ENCODE measurements at places on chromosomes 7 and 10.

- DNase-seq: no peak
Observed at GRCh38 chr10:108789336-108789735, 1134.0 kb downstream of the XPNPEP1 start.

GRCh38 chr10:117005026-117005526 lies at the start of gene SHTN1:
Gene SHTN1, minus strand, starts transcription at chr10:117005187. Its CDS starts 108 bp downstream, at chr10:117005079.
- DNase-seq: no peak

DNA sequence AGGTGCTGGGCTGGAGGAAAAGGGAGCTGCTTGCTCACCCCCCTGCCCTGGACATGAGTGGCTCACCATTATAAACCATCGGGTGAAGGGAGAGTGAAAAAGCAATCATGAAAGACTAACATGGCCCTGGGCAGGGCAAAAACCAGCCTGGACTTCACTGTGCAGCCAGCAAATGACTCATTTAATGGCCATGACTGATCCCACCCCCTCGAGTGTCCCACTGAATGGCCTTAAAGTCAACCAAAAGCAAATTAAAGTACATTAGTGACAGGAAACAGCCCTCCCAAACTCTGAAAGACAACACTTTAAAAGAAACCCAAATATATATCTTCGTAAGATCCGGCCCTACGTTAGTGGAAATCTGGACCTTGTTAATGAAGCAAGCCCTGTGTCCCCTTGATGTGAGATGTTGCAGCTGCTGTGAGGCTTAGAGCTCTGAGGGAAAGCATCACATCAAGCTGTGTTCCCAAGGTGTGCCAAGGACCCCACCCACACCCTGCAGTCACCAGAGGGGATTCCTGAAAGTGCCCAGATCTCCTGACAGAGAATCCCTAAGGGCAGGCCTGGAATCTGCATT lies 31.2 kb downstream of the ADCYAP1R1 start:
- no peak for DNase-seq

GRCh38 chr7:82080254-82080927 lies 310.5 kb upstream of the HGF start:
- DNase-seq: no peak

DNA sequence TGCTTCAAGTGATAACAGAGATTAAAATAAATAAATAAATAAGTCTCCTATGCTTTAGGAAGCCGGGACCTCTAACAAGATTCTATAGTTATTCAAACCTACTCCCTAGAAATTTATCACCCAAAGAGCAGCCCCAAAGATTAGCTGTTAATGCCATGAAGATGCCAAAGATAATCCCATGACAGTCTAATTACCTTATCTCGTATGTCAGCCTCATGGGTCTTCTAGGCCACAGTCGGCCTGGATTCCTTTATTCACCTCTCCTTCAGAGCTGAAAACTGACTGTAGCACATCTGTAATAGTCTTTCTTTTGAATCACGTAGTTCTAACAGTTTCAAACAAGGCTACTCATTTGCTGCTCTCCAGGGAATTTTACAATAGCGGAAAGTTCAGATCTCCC lies 24.2 kb downstream of the COL1A2 start:
- DNase-seq: no peak

- no peak for DNase-seq
Observed at GRCh38 chr10:88111294-88111693, 247.9 kb downstream of the PTEN start.

DNA sequence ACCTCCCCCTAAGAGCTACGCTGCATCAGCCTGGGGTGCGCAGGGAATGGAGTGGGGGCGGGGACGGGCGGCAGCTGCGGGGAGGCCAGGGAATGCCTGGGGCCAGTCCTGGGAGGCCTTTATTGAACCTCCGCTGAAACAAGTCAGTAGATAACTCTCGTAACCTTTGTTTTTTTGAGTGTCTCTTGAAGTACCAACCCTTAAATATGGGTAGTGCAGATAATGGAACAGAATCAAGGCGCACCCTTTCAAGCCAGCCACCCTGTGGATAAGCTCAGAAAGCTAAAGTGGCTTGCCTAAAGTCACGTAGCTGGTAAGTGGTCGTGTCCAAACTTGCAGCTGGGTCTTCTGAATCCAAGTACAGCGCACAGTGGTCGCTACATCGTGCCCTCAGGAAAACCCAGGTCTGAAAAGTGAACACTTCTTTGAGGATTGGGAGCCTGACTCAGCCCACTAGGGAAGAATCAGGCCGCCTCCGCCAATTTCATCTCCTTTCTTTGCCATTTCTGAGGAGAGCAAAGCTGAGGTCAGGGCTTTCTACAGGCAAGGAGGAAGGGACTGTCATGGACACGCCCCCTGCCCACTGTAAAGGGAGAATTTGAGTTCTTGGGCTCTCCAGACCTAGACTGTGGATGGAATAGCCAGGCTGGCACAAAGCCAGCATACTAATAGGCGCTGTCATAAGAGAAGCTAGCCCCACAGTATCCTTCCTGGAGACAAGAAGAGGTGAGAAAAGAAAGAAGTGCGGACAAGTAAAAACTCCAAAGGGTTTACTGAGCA lies 3.2 kb upstream of the EGR2 start:
- no peak for DNase-seq

DNA sequence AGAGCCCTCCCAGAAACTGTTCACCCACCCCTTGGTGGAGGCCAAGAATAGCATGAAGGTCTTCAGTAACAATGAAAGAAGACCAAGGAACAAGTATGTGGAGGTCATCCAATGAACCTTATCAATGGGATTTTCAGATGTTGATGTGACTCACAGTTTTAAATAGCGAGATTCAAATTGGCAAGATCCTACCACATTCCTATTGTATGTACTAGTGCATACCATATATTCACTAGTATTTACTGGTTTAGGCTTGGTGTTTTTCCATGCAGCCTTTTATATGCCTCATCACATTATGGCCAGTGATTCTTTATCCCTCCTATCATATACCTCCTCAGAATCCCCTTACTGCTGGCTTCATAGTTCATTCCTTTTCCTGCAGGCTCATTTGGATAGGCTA lies 54.4 kb downstream of the ITGB8 start:
- DNase-seq: no peak

DNA sequence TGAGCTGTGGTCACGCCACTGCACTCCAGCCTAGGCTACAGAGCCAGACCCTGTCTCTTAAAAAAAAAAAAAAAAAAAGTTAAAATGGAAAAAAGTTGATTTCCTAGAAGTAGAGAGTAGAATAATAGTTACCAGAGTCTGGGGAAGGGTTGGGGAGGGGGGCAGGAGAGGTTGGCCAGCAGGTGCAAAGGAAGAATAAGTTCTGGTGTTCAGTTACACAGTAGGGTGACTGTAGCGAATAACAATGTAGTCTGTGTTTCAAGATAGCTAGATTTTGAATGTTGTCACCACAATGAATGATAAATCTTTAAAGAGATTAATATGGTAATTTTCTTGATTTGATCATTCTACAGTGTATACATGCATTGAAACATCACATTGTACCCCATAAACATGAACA lies 142.9 kb downstream of the NRF1 start:
- no peak for DNase-seq

- DNase-seq: no peak
Observed at GRCh38 chr7:28613262-28613661, 200.9 kb downstream of the CREB5 start.

DNA sequence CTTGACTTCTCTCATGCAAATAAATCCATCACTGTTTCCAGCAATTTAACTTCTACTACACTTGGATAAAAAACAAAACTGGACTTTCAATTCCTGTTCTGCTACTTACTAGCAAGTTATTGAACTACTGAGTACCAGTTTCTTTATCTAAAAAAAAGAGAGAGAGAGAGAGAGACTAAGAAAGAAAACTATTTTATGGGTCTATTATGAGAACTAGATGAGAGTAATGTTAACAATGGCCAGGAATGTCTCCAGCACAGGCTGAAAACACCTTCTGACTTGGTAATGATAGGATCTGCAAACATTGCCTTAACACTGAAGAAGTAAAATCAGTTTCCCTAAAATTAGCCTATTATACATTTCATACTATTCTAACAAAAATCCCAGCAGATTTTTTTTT lies 5.2 kb downstream of the TSPAN12 start:
- no peak for DNase-seq

GRCh38 chr7:38105874-38106483 lies 72.1 kb upstream of the STARD3NL start:
- no peak for DNase-seq

- DNase-seq: no peak
Observed at GRCh38 chr10:43901302-43901701, 252.6 kb upstream of the ZNF32 start.

- no peak for DNase-seq
Observed at GRCh38 chr10:84329986-84330651, 1.7 kb downstream of the CCSER2 start.

DNA sequence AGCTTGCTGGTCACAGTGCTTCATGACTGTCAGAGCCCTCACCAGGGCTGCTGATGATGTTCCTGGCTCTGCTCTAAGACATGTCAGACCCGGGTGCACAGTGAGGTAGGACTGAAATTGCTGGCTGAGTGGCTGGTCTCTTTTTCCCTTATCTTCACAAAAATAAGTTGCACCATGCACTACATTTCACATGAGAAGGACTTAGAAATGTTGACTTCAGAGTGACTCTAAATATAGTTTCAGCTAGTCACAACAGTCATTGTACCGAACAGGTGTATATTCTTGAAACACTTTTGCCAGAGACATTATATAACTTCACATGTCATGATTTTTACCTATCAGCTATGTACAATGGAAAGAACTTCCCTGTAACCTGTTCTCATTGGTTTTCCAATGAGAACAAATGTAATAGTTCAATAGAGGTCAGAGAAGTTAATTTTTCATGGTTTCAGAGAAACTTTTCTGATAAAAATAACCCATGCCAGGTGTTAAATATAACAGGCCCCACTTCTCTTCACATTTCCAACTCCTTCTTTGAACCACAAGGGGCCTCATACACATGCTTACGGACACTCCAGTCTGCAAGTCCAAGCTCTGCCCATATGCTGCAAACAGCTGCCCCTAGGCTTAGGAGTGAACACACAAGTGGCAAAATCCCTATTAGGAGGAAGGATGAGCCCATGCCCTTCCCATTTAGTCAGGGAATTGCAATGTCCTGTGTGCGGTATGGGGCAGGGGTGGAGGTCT lies 115.6 kb downstream of the CDK6 start:
- DNase-seq: no peak

DNA sequence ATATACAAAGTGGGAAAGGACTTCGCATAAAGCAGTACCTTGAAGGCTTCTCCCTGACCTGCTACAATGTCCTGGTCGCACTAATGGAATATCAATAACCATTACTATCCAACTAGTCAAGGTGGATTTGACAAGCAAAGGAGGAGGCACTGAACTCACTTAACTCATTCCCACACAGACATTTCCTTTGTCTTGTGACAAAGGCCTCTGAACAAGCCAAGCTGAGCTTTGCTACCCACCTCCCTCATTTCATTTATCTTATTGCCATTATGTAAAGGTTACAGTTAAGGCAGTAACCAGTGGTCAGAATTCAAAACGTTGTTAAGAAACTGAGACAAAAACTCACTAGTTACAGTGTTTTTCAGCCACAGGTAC lies 7.3 kb downstream of the ELMO1 start:
- DNase-seq: no peak

GRCh38 chr10:6269432-6269831 lies 66.7 kb downstream of the PFKFB3 start:
- no peak for DNase-seq

DNA sequence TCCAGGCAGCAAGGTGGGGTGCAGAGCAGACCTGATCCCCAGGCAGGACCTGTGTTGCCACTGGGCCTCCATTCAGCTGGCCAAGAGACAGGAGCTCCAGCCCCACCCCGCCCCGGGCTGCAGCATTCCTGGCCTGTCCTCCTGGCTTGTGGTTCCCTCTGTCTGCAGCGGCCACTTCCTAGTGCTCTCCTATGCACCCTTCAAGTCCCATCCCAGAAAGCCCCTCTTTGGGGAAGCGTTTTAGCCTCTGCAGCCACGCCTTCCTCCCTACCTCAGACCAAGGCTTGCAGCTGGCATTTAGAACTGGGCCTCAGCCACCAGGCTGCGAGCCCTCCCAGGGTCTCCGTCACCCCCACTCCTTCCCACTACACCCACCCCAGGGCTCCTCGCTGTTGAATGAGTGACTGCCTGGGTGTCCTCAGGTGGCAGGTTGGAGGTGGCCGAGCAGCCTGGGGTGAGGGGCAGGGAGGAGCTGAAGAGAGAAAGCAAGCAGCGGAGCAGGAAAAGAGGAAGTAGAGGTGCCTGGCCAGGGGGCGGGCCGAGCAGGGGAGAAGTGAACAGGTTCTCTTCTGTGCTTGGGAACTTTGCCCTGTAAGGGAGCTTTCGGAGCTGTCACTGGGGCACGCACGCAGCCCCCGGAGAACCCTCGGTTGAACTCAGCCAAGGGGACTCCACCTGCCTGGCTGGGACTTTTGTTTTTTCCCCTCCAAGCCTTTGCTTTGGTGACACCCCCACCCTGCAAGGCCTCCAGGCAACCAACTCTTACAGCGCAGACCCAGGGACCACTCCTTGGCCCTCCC lies 109.1 kb upstream of the TNRC18 start:
- DNase-seq: no peak

- DNase-seq: no peak
Observed at GRCh38 chr7:26321435-26321834, 29.8 kb downstream of the SNX10 start.

- DNase-seq: no peak
Observed at GRCh38 chr10:79333513-79333912, 13.8 kb upstream of the PPIF start.

GRCh38 chr7:17062151-17063044 lies 180.6 kb upstream of the AGR3 start:
- no peak for DNase-seq

DNA sequence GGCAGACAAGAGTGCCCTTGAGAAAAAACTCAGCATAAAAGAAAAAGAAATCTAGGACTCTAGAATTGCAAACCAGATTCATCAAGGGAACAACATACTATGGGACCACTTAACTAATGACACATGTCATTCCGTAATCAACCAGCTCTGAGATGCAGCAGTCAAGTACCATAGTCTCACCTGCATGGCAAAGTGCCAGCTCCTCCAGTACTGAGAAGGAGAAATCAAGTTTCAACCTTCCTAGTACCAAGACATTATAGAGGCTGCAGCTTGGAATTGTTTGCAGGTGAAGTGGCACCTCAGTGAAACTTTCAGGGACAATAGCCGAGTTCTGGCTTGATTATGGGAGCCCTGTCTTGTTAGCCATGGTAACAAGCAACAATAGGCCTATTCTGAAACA lies 11.5 kb downstream of the STEAP1 start:
- DNase-seq: no peak

DNA sequence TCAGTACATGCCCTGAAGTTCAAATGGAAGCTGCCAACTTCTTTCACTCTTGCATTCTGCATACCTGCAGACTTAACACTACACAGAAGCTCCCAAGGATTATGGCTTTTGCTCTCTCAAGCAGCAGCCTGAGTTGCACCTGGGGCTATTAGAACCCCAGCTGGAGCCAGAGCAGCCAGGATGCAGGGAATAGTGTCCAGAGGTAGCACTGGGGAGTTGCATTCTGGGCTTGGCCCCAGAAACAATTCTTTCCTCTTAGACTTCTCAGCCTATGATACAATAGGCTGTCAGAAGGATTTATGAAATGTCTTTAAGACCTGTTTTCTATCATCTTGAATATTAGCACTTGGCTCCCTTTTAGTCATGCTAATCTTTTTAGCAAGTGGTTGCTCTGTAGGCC lies 886.7 kb upstream of the GHITM start:
- no peak for DNase-seq

- no peak for DNase-seq
Observed at GRCh38 chr7:33596686-33597085, 308.7 kb upstream of the BMPER start.

- no peak for DNase-seq
Observed at GRCh38 chr7:31933481-31933880, 136.7 kb downstream of the PDE1C start.
